Ecto neural progenitor cell (in vitro differentiated cells): ENCODE measurements at places on chromosomes 2 and 18.

- DNase-seq = no peak
Observed at GRCh38 chr2:134377730-134378129, 123.9 kb downstream of the MGAT5 start.

DNA sequence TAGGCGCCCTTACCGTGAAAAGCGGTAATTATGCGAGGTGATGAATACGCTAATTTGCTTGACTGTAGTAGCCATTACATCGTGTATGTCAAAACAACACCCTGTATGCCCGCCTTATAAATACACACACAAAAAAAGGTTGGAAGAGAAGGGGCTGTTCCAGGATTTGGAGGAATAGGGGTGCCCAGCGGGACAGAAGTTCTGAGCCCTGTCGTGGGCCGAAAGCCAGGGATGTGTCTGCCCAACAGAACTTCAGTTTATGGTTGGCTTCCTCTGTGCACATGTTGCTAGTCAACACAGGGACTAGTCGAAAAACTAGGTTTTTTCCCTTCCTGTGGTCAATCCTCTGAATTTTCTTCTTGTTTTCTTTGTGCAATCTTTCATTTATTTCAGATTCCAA is 182.5 kb downstream of the ACKR3 start:
- DNase-seq = no peak

DNA sequence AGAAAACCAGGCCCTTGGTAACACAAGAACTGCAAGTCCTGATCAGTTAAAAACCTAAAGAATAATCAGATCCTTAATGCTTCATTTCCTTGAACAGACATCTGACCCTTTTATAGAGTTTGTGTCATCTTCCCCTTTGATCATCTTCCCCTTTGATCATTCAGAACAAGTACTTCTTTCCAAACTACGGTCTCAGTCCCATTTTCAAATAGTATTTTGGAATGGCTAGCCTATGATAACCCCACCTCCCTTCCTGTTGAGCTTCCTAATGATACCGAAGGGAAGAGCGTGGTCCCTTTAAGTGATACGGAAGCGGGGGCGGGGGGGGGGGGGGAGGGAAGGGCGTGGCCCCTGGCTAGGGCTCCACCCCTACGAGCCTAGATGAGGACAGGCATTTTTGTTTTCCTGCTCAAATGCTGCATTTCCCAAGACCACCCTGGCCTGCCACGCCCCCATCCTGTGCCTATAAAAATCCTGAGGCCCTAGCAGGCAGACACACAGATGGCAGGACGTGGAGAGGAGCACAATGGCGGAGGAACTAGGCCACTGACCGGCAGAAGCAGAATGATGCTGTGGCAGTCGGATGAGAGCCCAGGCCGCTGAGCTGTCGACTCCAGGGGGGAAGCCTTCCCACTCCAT is 24.1 kb upstream of the CHRNA1 start:
- peak; percentile 61 for DNase-seq

DNA sequence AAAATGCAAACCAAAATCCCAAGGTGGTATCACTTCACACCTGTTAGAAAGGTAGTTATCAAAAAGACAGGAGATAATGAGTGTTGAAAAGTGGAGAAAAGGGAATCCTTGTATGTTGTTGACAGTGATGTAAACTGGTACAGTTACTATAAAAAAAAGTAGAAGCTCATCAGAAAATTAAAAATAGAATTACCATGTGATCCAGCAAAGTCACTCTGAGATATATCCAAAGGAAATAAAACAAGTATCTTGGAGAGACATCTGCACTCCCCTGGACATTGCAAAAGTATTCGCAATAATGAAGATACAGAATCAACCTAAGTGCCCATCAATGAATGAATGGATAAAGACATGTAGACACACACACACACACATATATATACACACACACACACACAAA is 208.3 kb upstream of the PIEZO2 start:
- DNase-seq = no peak

- no peak for DNase-seq
Observed at GRCh38 chr2:207778298-207778882, 8.7 kb upstream of the FZD5 start.

- DNase-seq = no peak
Observed at GRCh38 chr2:101153787-101154186, 2.6 kb upstream of the TBC1D8 start.

DNA sequence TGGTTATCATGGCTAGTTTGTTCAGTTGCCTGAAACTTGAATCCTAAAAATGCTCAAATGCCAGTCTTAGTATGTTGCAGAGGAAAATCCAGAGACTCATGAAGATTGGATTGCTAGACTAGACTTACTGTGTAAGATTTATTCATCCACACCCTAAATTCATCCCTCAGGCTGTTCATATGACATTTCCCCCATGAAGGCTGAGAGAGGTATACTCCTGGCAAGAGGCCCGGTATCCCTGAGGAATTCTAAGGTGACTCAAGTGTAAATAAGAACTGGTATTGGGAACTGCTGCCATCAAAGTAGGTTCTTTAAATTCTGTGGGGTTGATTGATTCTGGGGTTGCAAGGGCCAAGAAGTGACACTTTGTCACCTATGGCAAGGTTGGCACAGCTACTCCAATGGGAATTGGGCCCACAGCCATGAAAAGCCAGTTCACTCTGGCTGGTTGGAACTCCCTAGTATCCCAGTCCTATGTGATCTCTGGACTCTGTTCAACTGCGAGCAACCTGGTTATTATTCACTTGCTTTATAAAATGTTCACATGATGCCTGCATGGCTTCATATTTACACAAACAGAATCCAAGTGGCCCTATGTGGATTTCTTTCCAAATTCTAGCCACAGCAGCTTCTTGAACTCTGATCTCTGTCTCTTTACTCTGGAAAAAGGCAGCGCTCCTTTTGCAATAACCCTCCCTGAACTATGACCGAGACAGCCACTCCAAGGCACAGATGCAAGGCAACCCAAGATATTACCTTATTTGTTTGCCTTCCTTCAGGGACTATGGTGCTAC is 429.1 kb downstream of the CBLN2 start:
- no peak for DNase-seq

- no peak for DNase-seq
Observed at GRCh38 chr2:154945984-154946383, 247.5 kb downstream of the KCNJ3 start.

DNA sequence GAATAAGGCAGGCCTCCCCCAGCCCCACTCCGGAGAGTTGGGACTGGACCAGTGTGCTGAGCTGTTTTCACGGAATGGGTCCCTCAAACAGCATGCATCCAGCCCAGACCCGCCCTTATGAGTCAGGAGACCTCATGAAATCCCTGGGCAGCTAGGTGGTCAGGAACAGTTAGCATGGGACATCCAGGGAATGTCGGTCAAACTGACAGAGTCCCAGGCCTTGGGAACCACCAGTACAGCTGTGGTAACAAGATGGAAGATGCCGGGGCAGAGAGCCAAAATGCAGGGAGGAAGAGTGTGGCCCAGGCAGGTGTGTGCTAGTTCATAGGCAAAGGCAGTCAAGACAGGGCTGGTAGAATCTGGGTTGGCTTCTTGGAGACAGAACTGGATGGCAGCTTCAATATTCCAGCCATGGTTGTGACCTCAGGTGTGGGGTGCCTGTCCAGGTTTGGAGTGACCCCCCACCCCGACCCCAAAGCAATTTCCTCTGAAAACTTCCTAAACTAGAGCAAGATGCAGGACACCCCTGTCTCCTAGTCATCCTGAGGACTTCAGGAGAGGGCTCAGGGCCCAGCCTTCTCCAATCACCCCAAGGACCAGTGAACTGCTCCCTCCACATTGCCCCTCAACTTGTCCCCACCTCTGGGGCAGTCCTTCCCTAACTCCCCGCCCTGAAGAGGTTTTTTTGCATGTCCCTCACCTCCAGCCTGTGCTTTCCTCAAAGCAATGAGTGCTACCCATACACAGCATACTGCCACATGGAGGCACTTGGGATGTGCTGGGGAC is 46.5 kb downstream of the KCNIP3 start:
- DNase-seq = no peak

GRCh38 chr2:74835831-74836674 is 2.1 kb downstream of the HK2 start:
- DNase-seq = no peak

DNA sequence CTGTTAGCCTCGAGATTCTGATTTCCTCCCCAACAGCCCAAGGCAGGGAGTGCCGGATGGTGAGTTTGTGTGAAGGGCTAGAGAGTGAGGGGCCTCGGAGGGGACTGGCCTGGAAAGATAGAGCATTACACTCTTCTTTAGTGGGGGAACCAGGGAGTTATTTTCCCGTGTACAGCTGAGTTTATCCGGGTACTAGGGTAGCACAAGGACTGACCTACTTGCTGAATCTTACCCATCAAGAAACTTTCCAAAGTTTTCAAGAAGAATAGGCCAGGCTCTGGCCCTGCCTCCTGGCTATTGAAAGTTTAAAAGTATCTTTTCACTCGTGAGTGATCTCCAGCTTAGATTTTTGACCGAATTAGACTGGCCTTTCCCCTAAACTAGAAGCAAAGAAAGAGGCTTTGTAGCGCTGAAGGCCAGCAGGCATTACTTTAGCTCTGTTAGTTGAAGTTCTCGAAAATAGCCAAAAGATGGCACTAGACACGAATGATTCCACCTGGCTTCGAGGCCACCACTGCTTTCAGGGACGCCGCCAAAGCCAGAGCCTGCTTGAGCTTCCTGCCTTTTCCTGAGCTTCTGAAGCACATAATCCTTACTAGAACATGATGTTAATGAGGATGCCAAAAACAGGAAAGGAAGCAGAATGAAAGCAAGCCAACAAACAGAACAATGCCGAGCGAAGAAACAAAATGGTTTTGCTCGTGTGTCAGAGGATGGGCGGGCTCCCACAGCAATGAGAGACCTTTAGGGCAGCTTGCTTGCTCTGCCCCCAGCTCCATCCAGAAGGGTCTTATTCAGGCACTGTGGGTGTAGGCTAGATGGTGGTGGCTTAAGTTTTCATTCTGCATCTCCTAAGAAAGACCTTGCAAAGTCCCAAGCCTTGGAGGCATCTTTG is 55.8 kb downstream of the TSN start:
- DNase-seq = peak; percentile 78

DNA sequence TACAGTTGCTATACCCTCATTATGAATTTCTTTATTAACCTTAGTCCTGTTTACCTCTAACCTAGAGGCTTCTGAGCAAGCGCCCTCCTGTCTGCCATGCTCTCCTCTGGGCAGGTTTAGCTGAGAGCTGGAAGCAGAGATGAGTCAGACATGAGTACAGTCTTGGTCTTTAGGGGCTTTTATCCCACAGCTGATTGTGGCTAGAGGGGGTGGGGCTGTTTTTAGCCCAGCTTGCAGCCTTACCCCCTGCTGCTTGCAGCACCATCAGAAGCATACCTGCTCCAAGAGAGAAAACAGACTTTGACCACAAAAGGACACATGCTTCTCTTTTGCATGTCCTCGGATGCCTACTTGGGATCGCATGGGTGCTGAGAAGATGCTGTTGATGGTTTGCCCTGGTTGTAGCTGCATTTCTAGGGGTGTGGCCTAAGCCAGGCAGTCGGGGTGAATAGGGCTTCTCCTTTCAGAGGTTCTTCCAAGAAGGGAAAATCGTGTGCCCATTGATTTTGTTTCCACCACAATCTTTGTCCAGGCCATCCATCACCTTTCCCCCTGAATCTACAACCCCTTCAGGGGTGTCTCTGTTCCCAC is 115.0 kb upstream of the LGALSL start:
- no peak for DNase-seq

DNA sequence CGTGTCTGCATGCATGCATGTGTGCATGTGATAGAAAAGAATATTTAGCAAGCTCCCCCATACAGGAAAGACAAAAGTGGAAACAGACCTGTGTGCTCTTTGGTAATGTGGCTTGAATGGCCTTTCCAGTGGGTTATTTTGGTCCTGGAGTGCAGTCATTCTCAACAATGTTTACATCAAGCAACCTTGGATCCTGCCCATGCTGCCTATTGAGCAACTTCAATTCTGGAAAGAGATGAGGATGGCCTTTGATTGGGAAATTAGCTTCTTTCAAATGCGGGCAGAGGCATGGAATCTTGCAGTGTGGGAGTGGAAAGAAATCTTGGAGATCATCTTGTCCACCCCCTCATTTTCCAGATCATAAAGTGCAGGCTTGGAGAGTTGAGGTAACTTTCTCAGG is 87.2 kb upstream of the SMAD2 start:
- no peak for DNase-seq

GRCh38 chr18:61323951-61324350 is 9.3 kb upstream of the CDH20 start:
- DNase-seq = no peak

- no peak for DNase-seq
Observed at GRCh38 chr2:144824306-144825080, 304.6 kb upstream of the ZEB2 start.

- no peak for DNase-seq
Observed at GRCh38 chr2:158513841-158514240, 57.1 kb downstream of the PKP4 start.

DNA sequence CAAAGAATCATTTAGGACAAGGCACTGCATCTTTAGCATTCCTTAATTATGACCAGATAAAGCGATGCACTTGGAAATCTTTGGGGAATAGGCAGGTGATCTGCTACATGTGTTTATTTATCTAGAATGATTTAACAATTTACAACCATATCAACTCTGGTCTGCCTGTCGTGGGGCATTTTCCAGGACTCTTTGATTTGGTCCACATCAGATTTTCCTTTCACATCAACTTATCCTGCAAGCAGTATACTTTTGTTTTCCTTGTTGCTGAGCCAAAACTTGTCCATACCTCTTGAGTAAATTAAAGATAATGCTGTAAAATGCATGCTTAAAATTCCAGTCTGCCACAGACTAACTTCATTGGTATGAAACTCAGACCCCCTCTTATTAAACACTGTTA is 312.4 kb upstream of the TCF4 start:
- no peak for DNase-seq
